ENCODE measurements at places on chromosomes 5 and 9.
A peak's percentile ranks its signal among the peaks of the same experiment; 100 is the strongest.

DNA sequence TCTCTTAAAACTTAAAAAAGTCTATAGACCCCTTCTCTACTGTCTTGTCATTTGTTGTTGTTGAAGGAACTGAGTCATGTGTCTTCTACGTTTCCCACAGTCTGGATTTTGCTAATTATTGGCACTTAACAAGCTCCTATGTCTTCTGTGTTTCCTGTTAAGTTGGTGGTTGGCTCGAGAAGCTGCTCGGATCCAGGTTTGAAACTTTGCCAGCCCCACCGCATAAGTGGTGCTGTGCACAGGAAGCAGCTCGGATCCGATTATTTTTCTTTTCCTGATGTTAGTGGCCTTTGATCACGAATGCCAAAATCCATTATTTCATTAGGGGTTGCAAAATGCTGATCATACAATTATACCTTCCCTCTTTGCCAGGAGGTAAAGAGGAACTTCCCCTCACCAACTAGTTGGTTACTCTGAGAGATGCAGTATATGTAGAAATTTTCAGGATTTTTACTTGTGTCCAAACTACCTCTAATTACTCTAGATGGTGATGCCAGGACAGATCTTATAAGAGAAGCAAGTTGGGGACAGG is 186.5 kb downstream of the NSG2 start:
- no peak for DNase-seq

- DNase-seq, result peak; percentile 12
These were observed 707 bp upstream of the ZFYVE16 start for GRCh38 chr5:80406980-80407734.

DNA sequence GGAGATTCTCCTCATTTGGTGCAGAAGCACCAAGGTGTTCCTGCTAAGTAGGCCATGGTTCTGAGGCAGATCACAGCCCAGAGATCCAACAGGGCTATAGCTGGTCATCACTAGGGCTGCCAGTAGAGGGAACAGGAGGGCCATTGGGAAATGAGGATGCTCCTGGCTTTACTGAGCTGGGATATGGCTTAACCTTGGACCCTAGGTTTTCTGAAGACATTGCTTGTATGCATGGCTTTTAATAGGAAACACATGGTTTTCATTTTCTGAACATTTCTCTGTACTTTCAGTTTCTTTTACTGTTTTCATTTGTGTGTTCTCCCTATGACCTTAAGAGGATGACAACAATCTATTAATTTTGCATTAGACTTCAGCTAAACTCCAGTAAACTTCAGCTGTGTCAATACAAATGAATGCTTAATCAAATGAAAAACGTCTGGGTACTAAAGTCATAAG is at the start of gene IFNW1:
TSS of gene IFNW1 (minus strand) at position 406 of the 456 bp plus-strand sequence. CDS start at position 144, 262 bp downstream.
- no peak for DNase-seq

GRCh38 chr5:144548936-144549335 is 378.3 kb downstream of the KCTD16 start:
- no peak for DNase-seq

DNA sequence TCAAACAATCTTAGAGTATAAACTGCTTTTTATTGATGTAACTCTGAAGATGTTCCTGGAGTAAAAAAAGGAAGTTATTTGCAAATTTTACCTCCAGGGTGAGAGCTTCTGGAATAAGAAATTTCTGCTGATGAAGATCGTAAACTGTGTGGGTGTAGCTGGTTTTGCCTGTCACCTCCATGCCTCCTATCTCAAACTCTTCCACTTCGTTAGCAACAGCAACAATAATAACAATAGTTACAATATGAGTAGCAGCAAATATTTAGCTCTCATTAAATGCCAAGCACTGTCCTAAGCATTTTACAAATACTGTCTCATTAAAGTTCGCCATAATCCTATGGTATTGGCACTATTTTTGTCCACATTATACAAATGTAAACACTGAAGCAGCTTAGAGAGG is 57.9 kb downstream of the GCNT1 start:
- no peak for DNase-seq

- no peak for DNase-seq
These were observed 413.2 kb downstream of the CETN3 start for GRCh38 chr5:89996335-89996734.

- no peak for DNase-seq
These were observed 8.9 kb upstream of the MYO10 start for GRCh38 chr5:16944816-16945562.

DNA sequence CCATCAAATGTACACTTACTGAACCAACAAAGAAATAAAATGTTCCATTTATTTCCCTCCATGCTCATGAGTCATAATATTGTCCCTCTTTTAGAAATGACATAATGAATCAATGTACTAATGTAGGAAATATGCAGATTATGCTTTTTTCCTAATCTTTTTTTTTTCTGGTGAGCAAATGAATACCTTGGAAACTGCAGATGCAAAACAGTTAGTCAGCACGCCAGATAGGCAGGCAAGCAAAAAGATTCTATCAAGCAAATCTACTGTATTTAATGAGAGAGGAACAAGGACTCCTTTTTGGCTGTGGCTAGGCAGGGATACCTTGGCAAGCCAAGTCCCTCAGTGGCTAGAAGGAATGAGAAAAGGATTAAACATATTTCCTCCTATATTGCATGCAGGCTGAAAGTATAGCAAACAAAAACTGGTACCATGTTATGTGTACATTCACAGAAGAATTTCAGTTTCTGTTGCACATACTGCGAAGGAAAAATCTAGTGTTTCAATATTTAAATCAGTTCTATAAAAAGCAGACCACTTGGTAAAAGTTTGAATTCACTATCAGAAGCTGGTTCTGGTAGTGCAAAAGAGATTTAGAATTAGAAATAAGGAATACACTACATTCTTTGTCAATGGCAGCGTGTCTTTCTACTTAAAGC is 605.4 kb downstream of the TLE1 start:
- DNase-seq, result no peak

DNA sequence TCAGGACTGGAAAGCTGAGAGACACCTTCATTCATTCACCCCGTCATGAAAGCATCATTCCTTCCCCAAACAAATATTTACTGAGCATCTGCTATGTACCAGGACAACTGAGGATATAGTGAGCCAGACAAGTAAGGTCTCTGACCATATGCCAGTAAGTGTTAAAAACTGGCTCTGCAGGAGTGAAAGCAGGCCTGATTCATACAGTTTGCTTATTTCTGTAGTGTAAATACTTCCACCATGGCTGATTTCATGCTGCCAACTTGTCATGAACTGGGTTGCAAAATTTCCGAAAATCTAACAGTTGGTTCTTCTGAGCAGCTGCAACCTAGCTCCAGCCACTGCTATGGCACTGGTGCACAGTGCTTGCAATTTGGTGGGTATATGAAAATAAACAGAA is 68.1 kb downstream of the YIPF5 start:
- DNase-seq, result no peak

DNA sequence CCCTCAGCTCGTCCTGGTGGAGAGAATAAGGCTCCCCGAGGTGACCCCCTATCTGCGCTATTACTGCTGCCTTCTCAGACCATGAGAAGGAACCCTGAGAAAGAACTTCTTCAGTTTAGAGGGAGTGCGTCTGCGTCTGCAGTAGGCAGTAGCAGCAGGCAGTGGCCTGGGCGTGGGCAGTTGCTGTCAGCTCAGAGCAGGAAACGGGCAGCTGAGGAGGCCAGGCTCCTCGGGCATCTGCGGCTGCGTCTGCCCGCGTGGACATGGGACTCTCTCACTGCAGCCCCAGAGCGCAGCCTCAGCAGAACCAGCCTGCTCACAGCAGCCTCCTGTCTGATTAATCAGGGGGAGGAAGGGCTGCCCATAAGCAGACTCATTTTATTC is 49.8 kb upstream of the FCN1 start:
- DNase-seq, result no peak

DNA sequence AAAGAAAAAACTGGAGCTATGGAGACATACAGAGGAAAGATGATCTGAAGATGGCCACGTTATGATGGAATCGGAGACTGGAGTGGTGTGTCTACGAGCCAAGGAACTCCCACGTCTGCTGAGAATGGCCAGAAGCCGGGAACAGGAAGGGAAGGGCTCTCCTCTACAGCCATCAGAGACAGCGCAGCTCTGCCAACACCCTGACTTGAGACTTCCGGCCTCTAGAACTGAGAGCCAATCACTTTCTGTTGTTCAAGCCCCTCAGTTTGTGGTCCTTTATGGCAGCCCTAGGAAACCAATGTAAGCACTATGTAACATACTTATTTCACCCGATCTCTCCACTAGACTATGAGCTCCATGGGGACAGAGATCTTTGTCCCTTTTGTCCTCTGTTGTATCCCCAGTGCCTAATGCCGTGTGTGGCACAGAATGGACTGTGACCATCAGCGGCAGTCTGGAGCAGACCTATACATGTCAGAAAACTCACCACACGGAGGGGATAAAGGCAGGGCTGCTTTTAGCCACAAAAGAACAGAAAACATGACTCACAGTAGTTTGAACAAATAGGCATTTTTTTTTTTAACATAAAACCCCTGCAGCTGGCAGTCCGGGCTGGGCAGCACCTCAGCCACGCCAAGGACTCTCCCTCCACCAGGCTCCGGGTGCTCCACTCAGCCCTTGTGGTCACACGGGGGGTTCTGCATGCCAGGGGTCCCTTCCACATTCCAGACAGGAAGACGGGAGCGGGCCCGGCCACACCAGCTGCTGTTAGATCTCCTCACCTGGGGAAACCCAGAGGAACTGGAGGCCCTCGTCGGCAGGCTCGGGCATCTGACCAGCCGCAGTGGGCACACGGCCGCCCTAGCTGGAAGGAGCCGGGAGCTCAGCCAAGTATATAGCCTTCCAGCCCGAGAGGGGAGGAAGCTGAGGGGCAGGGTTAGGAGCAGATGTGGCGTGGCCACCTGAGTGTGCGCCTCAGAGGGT is 16.1 kb upstream of the MXD3 start:
- DNase-seq, result no peak

DNA sequence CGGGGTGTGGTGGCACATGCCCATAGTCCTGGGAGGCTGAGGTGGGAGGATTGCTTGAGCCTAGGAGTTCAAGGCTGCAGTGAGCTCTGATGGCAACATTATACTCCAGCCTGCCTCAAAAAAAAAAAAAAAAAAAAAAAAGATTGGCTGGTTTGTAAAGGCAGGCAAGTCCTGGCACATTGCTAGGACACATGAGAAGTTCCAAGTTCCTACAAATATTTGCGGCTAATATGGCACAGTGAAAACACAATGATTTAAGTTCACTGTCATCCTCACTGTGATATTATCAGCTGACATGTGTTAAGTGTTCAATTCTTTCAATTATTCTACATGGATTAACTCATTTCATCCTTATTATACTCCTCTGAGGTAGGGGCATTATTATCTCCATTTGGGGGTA is 20.1 kb downstream of the TMEM268 start:
- DNase-seq, result no peak

DNA sequence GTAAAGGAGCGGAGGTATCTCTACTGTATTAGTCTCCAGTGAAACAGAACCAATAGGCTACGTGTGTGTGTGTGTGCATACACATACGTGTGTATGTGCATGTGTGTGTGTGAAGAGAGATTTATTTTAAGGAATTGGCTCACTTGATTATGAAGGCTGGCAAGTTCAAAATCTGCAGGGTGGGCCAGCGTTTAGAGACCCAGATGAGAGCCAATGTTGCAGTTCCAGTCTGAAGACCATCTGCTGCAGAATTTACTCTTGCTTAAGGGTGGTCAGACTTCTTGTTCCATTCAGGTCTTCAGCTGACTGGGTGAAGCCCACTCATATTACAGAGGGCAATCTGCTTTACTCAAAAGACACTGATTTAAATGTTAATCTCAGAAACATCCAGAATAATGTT is 119.2 kb downstream of the FGF18 start:
- no peak for DNase-seq

GRCh38 chr5:173138707-173139106 is 5.6 kb upstream of the BNIP1 start:
- no peak for DNase-seq

DNA sequence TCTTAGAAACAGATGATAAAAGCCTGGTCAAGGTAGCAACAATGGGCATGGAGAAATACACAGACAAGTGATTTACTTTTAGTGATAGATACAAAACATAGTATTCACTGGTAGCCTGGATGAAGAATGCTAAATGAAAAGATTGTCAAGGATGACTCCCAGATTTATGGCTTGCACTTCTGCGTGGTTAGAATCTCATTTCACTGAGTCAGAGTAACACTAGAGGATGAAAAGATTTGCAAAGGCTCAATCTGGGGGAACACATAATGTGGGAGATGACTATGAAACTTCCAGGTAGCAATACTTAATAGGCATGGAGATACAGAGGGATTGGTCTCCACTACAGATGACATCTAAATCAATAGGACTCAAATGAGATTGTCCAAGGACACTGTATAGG is 38.4 kb downstream of the AGTPBP1 start:
- no peak for DNase-seq

DNA sequence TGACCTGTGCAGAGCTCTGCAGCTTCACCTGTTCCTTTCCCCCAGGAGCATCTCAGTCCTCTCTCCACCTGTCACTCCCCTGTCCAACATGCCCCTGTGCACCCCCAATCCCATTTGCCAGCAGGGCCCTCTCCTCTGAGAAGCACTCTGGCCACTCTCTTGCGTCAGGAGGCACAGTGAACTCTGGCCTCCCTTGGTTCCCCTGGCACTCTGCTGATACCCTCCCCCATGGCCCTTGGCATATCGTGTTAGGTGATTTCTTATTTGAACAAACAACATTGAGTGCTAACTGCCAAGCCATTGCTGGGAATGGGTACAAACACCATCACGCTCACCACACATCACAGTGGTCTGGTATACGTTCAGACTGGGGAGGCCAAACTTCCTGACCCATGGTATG is 20.9 kb upstream of the TNIP1 start:
- DNase-seq, result no peak

- DNase-seq, result no peak
These were observed 69.1 kb downstream of the OTP start for GRCh38 chr5:77569409-77569808.

DNA sequence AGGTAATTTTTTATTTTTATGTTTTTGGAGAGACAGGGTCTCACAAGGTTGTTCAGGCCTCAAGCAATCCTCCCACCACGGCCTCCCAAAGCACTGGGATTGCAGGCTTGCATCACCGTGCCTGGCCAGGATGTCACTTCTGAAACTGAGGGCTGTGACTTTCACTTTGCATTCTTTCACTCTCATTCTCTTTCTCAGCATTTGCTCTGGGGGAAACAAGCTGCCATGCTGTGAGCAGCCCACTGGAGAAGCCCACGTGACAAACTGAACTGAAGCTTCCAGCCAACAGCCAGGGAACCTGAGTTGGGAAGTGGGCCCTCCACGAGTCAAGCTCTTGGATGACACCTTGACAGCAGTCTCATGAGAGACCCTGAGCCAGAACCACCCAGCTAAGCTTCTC is 109.4 kb downstream of the C5orf15 start:
- no peak for DNase-seq

DNA sequence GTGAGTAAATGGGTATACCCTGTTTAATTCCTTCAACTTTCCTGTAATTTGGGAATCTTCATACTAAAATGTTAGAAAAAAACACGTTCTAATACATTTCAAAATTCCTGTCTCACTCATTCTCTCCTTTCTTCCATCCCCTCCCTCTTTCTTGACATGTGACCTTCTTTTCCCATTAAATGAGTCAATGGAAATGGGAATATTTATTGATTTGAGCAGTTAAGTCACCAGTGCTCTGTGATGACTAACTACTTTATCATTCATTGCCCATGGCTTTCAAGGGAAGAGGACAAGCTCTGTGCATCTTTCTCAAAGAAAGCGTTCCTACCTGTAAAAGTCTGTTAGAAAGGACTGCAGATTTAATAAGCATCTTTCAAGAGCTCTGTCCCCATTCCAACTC is 144.4 kb upstream of the MAP3K1 start:
- DNase-seq, result no peak

GRCh38 chr9:106682420-106682819 is 180.5 kb upstream of the ZNF462 start:
- DNase-seq, result no peak

GRCh38 chr5:332843-333242 is 11.3 kb downstream of the AHRR start:
- DNase-seq, result no peak

Measured in SHP77 (cell line).